ENCODE measurements at places on chromosomes 12 and 14.

GRCh38 chr12:52062167-52063081 lies 7.4 kb upstream of the ATG101 start:
- no peak for DNase-seq

GRCh38 chr14:52354242-52354641 lies 40.1 kb downstream of the PTGER2 start:
- DNase-seq, result no peak

GRCh38 chr12:5945071-5946008 lies at the start of gene ANO2:
ANO2 (minus strand) TSS chr12:5945259; CDS start chr12:5945217, 42 bp downstream.
- DNase-seq, result no peak

DNA sequence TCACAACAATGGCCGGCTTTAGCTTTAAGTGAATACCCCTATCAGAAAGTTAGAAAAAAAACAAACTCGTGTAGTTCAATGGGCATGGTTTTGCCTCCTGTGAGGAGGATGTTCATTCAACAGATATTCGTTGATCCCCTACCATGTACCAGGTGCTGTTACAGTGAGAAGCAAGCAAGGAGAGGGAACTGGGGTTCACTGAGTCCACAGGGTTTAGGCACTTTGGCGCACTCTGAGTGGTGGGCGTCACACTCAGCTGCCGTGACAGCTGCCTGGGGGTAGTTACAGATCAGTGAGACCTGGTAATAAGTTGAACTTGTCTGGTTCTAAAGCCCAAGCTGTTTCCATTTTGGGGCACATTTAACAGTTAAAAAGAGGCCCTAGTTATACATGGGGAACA lies 74.2 kb downstream of the PAPOLA start:
- no peak for DNase-seq

DNA sequence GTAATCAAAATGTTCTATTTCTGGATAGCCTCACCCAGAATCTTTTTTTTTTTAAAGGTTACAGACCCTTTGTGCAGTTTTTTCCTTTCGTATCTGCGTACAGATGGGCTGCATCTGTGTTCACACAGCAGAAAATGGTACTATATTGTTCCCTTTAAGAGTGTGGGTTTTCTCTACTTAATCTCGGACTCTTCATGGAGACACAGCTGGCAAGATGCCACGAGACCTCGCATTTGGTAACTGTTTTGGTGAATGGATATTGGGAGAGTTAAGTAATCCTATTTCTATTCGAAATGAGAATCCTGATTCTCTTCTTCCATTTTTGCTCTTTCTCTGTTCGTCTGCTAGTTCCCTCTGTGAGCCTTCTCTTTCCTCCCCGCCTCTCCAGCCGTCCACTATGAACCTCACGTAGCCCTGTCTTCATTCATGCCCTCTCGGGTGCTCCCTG lies 85.7 kb downstream of the SAMD4A start:
- DNase-seq, result no peak

DNA sequence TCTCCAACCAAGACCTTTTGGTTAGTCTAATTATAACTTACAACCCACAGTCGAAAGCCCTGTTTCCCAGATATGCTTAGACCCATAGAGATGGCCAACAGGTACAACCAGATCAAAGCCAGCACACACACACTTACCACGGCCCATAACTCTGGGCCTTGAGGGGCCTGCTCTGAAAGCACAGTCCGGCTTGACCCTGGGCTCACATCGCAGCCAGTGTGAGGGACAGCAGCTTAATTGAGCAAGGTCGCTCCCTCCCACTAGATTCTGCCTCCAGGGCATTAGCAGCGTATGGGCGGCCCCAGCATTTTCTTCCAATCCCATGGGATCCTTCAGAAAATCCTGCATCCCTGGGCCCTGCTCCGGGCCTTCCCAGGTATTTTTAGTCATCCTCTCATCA lies 157.4 kb upstream of the FKBP4 start:
- peak; percentile 13 for DNase-seq

- no peak for DNase-seq
Observed at GRCh38 chr12:80186727-80187217, 87.4 kb downstream of the OTOGL start.

GRCh38 chr12:685388-685787 lies 22.1 kb upstream of the NINJ2 start:
- no peak for DNase-seq

DNA sequence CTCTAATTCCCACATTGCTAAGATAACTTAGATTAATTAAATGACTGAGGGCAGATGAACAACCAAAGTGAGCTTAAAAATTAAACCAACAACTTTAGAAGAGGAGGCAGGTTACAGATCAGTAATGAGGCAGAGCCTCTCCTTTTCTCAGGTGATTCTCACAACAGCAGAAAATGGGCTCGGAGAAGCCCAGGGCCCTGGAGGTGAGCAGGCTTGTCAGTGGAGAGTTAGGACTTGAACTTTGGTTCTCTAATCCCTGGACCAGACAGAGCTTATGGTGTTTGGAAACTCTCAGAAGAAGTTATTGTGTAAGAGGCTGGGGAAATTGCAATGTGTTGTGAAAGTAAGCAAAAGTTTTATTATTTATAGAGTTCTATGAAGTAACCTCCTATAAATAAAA lies 2.8 kb downstream of the TRHDE start:
- DNase-seq, result no peak

GRCh38 chr12:40999210-40999609 lies 188.9 kb upstream of the PDZRN4 start:
- DNase-seq, result no peak

GRCh38 chr12:62158461-62159360 lies 101.5 kb upstream of the USP15 start:
- no peak for DNase-seq

GRCh38 chr12:88908345-88908744 lies 328.1 kb upstream of the KITLG start:
- no peak for DNase-seq

- DNase-seq, result no peak
Observed at GRCh38 chr12:83859021-83859420, 1053.6 kb downstream of the SLC6A15 start.

- DNase-seq, result no peak
Observed at GRCh38 chr14:30223385-30223785, 295.7 kb upstream of the PRKD1 start.

- no peak for DNase-seq
Observed at GRCh38 chr14:106277503-106277902, 751.1 kb downstream of the TMEM121 start.

- DNase-seq, result no peak
Observed at GRCh38 chr12:65885716-65886115, 61.4 kb downstream of the HMGA2 start.

GRCh38 chr14:85702997-85703396 lies 173.1 kb downstream of the FLRT2 start:
- no peak for DNase-seq

DNA sequence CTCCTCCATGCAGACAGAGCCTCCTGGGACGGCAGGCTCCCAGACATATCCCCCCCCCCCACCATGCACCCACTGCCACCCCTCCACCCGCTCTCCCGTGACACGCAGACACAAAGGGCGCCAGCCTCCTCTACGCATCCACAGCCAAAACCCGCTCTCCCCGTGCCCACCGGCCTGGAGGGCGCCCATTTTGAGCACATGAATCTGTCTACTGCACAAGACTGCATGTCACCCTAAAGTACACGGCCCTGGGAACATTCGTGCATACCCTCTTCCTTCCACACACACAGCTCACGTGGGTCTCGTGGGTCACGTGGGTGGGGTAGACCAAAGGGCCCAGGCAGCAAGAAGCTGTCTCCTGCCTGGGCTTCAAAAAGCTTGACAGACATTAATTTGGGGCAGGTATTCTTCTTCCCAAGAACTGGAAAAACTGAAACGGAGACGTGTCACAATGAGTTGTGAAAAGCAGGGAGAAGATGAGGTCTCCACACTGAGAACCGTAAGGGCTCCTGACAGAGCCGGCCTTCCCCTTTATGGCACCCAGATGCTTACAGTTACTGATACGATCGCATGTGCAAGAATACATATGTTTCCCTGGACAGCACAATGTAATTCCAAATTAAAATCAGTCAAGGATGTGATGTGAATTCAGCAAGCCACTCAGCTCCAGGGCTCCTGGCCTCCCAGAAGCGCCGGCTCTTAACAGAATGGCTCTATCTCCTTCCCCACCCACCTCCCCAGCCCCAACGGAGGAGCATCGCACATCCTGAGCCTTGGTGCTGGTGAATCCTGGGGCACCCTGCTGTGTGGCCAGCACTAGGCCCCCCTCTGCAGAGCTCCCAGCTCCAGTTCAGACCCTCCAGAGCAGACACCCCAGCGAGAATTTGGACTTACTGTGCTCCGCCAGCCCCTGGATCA lies 1.9 kb downstream of the TGFB3 start:
- DNase-seq, result no peak

DNA sequence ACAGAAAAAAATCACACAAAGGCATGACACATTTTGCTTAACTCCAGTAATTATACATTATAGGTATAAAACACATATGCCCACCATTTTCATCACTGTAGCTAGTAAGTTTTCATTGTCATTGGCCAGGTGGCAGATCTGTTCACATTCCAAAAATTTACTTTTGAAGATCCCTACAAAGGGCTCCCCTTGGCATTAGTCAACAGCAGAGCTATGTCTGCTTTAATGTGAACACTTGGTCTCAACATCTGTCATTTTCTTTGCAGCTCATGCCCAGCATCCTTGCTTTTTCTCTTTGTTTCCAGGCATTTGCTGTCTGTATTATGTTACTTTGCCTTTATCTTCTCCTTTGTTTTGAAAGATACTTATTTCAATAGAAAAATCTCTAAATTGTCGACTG lies 519.1 kb upstream of the FOXG1 start:
- no peak for DNase-seq

GRCh38 chr12:124545508-124546418 lies 21.6 kb downstream of the NCOR2 start:
- DNase-seq, result peak; percentile 90

DNA sequence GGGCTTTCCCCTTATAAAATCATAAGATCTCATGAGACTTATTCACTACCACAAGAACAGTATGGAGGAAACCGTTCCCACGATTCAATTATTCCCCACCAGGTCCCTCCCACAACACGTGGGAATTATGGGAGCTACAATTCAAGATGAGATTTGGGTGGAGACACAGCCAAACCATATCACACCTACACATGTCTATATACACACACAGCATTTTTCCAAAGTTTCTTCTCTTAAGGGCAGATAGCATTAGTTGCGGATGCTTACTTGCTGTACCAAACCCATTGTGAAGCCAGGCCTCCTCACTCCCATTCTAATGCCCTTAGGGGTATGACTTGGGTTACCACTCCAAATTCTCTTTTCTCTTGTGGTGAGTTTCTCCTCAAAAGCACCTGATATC lies 104.1 kb upstream of the RAP1B start:
- no peak for DNase-seq

DNA sequence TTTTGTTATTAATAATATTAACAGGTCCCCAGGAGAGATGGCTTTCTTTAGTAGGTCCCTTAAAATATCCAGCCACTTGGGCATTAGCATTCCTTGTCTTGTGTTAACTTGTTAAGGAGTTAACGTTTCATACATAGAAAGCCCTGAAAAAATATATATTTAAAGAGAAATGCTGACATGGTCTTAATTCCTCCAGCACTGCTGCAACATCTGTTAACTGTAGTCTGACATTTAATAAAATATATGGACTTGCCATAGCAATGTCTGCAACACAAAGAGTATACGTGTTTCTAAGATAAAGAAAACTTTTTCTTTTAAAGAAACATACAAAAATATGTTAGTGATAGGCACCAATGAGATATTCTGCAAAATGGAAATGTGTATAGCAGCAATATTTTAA lies 10.0 kb downstream of the SLC38A4 start:
- DNase-seq, result no peak

- peak; percentile 55 for DNase-seq
Observed at GRCh38 chr14:100587763-100588411, 670 bp upstream of the BEGAIN start.

DNA sequence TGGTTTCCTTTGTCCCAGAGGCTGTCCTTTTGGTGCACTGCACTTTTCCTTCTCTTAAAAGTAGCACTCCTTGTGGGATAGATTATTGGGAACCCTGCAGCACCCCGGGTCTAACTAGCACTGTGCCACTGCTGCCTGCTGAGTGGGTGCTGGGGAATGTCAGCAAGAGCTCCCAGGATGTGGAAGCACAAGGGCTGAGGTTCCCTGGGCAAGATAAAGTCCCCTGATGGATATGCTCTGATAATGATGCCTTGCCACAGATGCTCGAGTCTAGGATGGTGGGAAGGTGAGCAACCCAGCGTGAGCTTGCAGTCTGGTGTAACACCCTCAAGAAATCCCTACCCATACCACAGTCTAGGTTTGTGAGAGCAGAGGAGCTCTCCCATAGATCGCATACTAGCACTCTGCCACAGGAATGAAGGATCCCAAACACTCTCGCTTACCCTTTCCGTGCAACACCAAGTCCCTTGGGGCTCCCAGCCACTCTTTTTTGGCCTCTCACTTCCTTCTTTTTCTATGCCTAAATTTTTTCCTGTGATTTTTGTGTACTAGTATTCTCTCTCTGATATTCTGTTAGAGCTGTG lies 32.6 kb downstream of the USP15 start:
- DNase-seq, result no peak

DNA sequence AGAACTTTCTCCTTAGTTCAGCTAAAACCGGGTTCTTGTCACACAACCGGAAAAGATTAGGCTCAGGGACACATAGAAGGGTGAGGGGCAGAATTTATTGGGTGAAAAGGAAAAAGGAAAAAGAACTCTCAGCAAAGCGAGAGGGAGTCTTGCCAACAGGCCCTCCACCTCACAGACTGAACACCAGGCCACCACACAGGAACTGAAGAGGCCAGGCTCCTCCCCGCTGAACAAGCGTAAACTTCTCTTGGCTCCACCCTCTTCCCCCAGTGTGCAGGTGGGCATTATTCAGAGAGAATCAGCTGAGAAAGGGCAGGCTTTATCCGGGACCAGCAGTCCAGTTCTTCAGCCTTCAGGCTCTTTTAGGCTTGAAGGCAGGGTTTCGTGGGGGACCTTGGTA lies 125.6 kb upstream of the FGD4 start:
- no peak for DNase-seq

DNA sequence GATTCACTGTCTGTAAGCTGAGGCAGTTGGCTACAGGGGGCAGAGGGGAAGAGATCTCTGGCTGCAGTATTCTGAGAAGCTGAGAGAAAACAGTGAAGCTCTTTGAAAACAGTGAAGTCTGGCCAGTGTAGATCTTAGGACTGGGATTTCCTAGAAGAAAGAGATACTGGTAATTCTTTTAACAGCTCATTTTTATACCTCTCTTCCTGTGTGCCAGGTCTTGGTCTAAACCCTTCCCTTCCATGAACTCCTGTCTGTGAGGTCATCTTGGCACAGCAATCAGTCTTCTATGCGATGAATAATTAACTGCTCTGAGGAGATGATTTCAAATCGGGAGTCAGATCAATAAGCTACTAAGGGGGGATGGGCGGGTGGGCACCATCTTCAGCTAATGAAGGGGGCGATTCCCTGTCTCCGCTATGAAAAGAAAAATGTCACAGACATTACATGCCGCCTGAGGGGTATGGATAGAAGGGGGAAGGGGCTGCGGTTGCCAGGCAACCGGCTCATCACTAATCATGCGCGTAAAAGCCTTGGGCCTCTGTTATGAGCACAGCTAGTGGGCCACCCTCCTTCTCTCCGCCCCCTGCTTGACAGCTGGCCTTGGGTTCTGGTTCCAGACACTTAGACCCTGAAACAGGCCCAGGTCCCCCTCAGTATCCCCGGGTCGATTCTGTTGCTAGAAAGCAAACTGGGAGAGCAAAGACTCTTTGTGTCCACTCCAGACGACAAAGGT lies 75.3 kb upstream of the CEP83 start:
- no peak for DNase-seq
